Kidney (tissue), 22 donors: ENCODE measurements at places on chromosomes 1 and 21. TPM values are rescaled to one million over a fixed set of nuclear protein-coding genes. Genes with fewer than 3 reads are reported as not detected.

- no peak for DNase-seq
Observed at GRCh38 chr21:34797921-34798535, 129.2 kb downstream of the CLIC6 start.

GRCh38 chr1:24830680-24831272 lies 85.5 kb downstream of the CLIC4 start:
- peak; percentile 82 for DNase-seq

DNA sequence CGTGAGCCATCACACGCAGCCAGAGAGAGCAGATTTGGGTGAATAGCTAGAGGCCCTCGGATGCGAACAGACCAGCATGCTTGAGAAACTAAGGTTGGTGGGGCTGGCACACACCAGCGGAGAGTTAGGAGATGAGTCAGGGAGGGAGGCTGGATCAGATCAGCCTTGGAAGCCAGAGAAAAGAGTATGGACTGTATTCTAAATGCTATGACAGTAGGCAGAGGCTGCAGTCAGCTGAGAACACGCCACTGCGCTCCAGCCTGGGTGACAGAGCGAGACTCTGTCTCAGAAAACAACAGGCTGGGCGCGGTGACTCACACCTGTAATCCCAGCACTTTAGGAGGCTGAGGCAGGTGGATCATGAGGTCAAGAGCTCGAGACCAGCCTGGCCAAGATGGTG lies 4.0 kb upstream of the PLEKHM2 start:
- no peak for DNase-seq

GRCh38 chr1:98733782-98734112 lies 72.2 kb downstream of the SNX7 start:
- no peak for DNase-seq

DNA sequence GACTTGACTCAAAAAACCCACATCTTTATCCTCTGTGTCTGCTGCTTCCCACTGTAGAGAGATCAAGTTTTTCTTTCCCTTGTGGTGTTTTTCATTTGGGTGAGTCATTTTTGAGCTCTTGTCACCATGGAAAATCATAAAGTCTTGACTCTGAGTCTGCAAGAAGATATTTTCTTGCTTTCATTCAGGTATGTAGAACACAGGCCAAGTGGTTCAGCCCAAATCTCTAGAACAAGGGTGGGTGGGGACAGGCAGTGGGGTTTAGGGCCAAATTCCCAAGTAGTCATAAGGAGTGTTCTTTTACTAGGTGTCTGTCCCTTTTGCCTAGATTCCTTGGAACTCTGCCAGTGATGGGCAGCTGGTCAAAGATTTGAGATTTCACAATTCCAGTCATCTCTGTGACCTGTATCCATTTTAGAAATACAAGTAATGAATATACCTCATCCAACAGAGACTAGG lies 21.5 kb upstream of the ARHGAP29 start:
- DNase-seq, result no peak

- no peak for DNase-seq
Observed at GRCh38 chr1:182260516-182260915, 131.1 kb downstream of the GLUL start.

GRCh38 chr1:221987860-221988520 lies 246.1 kb upstream of the DUSP10 start:
- no peak for DNase-seq

GRCh38 chr1:31745946-31746670 lies 18.0 kb downstream of the ADGRB2 start:
- DNase-seq, result no peak

DNA sequence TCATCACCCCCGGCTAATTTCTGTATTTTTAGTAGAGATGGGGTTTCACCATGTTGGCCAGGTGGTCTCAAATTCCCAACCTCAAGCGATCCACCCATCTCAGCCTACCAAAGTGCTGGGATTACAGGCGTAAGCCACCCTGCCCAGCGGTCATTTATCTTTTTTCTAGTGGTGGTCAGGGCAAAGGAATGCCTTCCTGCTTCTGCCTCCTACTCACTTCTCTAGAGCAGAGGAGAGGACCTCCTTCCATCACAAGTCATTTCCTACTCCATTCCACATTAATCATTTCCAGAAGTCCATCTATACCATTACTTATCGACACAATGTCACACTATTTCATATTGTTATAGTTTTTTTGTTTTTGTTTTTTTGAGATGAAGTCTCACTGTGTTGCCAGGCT lies 13.3 kb downstream of the FBXO42 start:
- DNase-seq, result no peak

- DNase-seq, result no peak
Observed at GRCh38 chr21:28910280-28910887, 82.3 kb downstream of the LTN1 start.

The KIAA0040 gene
- polyA plus RNA-seq, result 20.0 TPM

The CFAP107 gene
- polyA plus RNA-seq, result not detected

The ZNF593OS gene
- not detected for polyA plus RNA-seq
